ENCODE measurements at places on chromosomes 3 and 15. TPM values are rescaled to one million over a fixed set of nuclear protein-coding genes. Genes with fewer than 3 reads are reported as not detected.

Gene CCDC12
- total RNA-seq = 30.6 TPM

Gene DUOXA2
- not detected for total RNA-seq

Gene PP2D1
- not detected for total RNA-seq

Gene RAP2B
- total RNA-seq = 31.4 TPM

Gene ACKR4
- total RNA-seq = 1.5 TPM
